Astrocyte of the spinal cord (primary cell): ENCODE measurements at places on chromosomes 3 and 15.

DNA sequence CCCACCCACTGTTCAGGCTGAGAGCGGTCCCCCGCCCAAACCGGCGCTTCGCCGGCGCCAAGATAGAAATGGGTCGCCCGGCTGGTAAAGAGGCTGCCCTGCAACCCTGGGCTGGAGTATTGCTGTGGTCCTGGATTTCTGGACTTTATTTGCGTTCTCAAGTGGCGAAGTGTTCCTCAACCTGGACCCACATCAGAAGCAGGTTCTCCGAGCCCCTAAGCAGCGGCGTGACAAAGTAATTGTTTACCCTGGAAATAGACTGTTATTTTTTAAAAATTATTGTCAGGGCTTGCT lies 481 bp upstream of the DYNC1LI1 start:
- no peak for DNase-seq

DNA sequence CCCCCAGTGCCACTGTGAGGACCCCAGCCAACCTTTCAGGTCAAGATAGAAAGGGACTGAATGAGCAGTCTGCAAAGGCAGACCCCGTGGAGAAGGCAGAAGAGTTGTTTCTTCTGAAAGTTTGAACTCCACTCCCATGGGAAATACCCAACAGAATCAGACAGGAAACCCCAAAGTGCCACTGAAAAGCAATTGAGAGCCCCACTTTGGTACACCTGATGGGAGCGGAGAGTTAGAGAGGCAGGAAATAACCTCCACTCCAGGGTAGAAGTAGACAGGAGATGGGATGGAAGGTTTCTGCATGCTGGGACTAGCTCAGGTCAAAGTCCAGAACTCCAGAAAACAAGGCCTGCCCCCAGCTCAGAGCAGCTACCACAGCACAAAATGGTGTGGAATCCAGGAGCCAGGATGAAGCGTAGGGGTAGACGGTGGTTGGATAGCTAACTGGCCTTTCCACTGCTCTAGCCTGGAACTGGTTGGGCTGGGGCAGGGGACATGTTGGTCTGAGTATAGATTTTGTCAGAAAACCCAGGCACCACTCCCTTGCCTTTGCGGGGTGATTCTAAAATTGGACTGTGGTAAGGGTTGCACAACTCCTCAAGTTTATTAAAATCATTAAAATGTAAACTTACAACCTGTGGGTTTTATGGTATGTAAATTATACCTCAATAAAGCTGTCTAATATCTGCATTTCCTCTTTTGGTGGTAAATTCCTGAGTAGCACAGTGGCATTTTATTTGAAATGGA lies 1.9 kb upstream of the RAB43 start:
- DNase-seq, result no peak

- DNase-seq, result no peak
Measured at GRCh38 chr3:52452570-52453221, 1.1 kb downstream of the TNNC1 start.

DNA sequence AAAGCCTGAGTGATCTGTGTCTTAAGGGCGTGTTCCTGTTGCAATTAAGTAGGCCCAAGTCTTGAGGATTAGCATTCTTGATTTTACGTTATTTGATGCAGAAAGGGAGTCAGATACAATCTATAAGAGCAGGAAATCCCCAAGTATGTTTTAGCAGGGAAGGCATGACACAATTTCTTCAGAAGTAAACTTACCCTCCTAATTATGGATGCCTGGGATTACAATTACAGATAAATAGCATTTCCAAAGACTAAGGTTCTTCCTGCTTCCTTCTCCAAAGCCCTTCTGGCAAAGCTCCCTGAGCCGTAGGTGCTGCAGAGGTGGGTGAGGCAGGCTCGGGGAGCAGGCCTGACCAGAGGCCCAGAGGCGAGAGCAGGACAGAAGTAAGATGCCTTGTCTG lies 34.9 kb upstream of the ST6GAL1 start:
- no peak for DNase-seq

DNA sequence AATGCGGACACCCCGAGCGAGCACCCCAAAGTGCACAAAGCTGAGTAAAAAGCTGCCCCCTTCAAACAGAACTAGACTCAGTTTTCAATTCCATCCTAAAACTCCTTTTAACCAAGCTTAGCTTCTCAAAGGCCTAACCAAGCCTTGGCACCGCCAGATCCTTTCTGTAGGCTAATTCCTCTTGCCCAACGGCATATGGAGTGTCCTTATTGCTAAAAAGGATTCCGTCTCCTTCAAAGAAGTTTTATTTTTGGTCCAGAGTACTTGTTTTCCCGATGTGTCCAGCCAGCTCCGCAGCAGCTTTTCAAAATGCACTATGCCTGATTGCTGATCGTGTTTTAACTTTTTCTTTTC lies 5.3 kb downstream of the BHLHE40 start:
- peak; percentile 53 for DNase-seq

GRCh38 chr15:58434334-58434875 lies 2.6 kb downstream of the LIPC start:
- no peak for DNase-seq

DNA sequence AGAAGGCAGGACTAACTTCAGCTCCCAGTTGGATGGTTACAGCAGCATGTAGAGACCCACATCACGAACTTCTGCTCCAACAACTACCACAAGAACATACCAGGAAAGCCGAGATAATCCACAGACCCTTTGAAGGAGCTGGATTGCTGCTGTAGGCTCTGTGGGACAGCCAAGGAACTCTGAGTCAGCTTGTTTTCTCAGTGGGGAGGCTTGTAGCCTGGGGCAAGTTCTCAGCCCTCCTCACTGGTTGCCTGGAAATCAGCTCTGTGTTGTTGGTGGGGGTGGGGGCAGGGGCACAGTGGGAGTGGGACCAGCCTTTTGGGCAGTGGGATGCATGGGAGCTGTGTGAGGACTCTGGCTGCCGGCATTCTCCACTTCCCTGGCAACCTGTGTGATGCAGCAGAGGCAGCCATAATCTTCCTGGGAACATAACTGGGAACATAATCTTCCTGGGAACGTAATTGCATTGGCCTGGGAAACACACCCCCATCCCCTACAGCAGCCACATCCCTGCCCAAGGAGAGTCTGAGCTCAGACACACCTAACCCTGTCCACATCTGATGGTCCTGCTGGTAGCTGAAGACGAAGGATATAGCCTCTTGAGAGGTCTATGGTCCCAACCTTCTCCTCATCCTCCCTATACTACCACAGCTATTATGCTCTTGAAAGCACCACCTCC lies 153.1 kb downstream of the PEAK1 start:
- peak; percentile 96 for DNase-seq

DNA sequence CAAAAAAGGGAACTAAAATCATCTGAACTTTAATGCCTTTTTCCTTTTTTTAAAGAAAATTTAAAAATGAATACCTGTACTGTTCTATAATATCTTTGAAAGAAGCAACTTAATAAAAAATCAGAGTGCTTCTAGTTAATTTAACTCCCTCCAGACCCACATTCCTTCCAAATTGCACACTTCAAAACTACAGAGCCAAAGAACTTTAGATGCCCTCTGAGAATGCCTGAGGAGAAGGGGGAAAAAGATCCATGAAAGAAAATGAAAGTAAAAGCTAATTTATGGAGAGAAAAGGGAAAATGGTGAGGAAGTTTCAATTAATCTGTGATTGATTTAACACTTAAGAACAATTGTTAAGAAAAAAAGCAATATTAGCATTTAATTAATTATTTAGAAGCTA lies 1141.6 kb downstream of the IGSF11 start:
- no peak for DNase-seq

DNA sequence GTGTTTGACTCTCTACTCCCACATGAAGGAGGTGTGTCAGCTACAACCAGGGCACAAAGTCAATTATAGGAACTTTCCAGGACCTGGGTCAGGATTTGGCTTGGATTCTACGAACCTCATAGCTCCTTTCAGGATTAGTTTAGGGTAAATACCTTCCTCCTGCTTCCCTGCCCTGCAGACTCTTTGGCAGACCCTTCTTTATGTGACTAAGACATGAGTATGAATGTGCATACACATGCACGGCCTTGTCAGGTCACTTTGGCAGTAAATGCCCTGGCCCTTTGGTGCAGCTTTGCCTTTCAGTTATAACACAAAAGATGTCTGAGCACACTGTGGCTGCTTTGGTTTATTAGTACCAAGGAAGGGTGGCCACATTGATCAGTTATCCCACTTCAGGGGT lies 68.9 kb downstream of the GHSR start:
- DNase-seq, result no peak

DNA sequence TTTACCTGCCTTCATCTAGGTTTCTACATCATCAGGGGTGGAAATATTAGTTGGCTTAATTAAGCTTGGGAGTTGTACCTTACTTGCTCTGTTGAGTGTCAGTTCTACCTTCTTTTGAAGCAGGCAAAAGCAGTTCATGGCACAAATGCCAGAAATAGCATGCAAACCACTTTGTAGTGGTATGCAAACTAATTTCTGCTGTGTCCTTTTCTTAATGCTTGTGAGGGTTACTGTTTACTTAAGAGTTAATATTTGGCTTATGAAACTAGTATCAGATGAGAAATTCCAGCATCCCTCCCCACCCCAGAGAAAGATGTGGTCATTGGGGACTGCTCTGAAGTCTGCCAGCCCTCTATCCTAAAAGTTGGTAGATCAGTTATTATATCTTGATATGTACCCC lies 7.1 kb downstream of the ATP2C1 start:
- DNase-seq, result no peak

DNA sequence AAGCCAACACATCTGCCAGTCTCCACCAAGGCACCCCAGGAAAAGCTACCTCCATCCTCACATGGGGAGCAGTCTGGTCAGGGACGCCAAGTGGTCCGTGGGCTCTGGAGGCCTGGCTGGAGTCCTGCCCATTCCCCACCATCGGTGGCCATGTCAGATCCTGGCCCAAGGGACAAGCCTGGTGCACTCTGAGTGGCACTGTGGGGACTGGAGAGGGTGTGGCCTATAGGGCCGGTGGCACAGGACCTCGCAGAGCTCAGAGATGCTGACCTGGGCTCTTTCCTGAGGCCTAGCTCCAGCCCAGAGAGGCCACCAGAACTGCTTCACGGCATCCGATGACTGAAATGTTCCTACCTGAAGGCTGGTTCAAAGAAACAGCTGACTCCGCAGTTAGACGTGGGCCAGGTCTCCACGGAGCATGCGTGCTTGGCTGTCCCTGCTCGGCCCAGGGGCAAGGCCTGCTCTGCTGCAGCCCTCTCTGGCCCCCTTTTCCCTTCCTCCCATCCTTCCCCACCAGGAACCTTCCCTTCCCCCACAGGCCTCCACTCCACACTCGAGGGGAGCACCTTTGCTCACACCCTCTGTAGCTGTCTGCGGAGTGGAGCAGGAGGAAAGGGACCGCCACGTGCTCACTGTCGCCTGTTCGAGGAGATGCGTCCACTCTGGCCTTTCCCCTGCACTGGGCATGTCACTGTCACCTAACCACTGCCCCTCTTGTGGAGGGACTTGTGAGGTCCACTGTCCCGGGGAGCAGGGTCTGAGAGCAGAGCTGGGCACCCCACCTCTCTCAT lies 119.3 kb downstream of the CHSY1 start:
- no peak for DNase-seq

- DNase-seq, result peak; percentile 33
Measured at GRCh38 chr15:77497942-77498361, 77.3 kb downstream of the HMG20A start.

DNA sequence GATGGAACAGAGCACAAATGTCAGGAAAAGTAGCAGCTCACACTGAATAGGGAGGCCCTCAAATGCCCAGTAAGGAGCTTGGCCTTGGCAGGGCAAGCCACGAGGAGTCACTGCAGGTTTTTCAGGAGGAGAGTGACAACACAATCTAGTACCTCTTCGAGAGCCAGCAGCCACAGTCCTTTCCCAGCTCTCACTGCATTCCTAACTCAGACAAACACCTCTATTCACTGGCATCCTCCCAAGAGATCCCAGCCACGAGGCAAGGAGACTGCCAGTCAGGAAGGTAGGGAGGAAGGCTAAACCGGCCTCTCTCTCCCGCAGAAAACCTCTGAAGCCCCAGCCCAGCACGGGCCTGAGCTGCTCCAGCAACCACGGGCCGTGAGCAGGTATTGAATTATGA lies 146.0 kb upstream of the SMAD3 start:
- no peak for DNase-seq

- no peak for DNase-seq
Measured at GRCh38 chr3:139108253-139108969, 63.7 kb upstream of the PRR23C start.

GRCh38 chr3:139532976-139533375 lies 6.6 kb downstream of the RBP1 start:
- peak; percentile 47 for DNase-seq

- DNase-seq, result no peak
Measured at GRCh38 chr3:136262559-136262958, 12.4 kb downstream of the PCCB start.

DNA sequence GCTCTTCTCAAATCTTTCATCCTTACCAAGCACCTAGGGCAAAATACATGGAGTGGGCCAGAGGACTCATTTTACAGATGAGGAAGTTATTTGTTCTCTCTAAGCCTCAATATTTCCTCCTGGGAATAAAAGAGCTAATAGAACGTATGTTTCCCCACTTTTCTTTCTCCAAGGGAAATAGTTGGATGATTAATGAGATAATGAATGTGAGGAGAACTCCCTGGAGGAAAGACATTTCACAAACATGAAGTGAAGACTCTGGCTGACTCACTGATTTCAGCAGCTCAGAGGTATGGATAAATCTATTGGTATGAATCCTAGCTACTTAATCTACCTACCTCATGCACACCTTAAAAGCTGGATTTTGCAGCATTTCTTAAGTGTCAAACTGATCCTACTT lies 98.4 kb downstream of the ECT2 start:
- peak; percentile 53 for DNase-seq
